ENCODE measurements at places on chromosomes 2 and 18.

DNA sequence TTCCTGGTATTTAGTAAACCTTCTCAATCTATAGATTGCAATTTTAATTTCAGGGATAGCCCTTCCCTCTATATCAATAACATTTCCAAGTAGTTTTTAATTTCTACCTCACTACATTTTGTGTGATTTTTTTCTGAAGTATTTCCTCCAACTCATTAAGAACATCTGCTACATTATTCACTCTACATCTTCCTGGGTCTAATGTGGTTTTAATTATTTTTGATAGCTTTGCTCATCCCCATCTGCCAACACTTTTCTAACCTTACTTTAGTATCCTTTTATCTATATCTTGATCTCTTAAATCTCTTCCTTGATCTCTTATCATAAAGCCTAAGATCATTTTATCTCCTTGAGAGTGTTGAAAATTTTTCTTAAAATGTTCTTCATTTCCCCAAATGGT is 278.3 kb upstream of the CYP26B1 start:
- DNase-seq, result no peak

- DNase-seq, result no peak
Measured at GRCh38 chr2:108553209-108553919, 19.1 kb downstream of the LIMS1 start.

DNA sequence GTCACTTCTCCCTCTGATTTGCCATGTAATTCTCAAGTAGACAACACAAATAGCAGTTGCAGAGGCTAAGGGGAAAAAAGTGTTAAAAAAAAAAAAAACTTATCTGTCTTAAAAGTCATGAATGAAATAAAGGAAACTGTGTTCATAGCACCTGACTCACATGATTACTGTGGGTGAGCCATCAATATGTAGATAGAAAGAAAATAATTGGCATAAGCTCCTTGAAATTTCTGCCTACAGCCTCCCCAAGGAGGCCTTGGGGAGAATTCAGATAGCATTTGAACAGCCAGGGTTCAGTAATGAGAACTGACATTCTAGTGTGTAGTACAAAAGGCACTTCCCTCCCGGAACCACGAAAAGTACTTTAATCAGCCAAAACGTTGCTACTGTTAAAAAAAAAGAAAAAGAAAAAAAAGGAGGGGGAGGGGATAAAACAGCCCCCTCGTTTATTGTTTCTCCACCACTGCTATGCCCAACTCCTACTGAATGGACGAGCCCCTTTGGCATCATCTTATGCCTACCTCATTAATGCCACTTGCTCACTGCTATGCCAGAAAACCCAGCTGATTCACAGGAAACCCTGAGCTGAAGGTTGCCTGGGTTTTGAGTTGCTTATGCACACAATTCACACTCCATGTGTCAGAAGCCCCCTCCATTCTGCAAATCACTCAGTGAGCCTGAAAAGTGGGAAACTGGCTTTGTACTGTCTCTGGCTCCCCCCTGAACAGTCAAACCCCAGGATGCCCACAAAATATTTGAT is 65.5 kb upstream of the KLF7 start:
- DNase-seq, result no peak

- DNase-seq, result no peak
Measured at GRCh38 chr2:62347563-62348270, 151.8 kb downstream of the B3GNT2 start.

GRCh38 chr2:191710411-191710900 is 32.5 kb downstream of the NABP1 start:
- DNase-seq, result no peak

DNA sequence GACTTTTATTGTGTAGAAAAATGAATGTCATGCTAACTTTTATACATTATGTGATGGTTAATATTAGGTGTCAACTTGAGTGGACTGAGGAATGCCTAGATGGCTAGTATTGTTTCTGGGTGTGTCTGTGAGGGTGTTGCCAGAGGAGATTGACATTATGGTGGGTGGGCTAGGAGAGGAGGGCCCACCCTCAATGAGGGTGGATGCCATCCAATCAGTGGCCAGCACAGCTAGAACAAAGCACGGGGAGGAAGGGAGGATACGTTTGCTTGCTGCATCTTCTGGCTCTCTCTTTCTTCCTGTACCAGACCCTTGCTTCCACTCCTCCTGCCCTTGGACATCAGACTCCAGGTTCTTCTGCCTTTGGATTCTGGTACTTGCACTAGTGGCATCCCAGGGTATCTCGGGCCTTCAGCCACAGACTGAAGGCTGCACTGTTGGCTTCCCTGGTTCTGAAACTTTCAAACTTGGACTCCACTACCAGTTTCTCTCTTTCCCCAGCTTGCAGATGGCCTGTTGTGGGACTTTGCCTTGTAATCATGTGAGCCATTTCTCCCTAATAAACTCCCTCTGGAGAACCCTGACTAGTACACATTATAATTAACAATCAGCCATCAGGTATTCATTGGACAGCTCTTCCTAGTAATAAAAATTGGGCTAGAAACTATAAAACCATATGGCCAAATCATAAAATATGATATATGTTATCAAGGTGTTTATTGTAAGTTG is 31.7 kb upstream of the ZCCHC2 start:
- DNase-seq, result no peak

- DNase-seq, result no peak
Measured at GRCh38 chr18:44238454-44238853, 442.2 kb upstream of the SETBP1 start.

DNA sequence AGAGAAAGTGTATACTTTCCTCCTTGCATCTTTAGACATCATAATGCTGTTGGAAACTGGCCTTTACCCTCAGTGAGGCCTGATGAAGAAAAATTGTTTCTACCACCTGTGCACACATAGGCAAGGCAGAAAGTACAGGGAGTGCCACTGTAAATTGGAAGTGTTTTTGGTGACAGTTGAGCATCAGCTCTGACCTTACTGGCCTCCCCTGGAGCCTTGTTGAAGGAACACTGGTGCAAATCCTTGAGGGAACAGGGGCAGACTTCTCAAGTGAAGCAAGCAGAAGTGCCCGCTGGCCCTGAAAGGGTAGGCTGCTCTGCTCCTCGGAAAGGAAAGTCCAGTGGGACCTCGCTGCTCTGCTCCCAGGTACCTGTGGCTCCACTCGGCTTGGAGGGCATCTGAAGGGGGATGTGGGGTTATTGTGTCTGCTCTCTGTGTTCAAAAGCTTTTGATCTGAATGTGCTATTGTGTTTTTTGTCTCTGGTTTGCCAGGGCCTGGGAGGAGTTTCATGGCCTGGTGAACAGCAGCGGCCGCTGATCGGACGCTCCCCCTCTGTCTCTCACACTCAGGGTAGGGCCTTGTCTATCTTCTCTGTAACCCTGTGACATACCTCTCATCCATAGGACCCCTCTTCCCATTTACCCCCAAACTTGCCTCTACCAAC is 23.4 kb downstream of the EIF4E2 start:
- DNase-seq, result no peak

- no peak for DNase-seq
Measured at GRCh38 chr18:22643731-22644130, 226.0 kb upstream of the CTAGE1 start.

DNA sequence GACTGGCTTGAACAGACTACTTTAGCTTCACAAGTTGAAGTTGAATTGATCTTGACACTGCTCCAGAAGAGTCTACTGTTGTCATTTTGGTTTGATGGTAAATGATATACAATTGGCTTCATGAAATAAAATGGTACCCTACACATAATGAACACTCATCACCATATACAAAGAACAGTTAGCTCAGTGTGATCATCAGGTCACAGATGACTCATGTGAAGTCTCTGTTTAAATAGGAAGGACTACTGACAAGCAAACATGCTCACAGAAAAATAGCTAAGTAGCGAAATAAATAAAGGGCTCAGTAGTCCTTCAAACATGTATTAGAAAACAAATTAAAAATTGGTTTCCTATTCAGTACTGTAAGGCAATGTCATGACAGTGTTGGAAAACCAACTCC is 96.2 kb downstream of the MEIS1 start:
- DNase-seq, result no peak

GRCh38 chr2:127644066-127645025 is 1.6 kb upstream of the GPR17 start:
- DNase-seq, result no peak

DNA sequence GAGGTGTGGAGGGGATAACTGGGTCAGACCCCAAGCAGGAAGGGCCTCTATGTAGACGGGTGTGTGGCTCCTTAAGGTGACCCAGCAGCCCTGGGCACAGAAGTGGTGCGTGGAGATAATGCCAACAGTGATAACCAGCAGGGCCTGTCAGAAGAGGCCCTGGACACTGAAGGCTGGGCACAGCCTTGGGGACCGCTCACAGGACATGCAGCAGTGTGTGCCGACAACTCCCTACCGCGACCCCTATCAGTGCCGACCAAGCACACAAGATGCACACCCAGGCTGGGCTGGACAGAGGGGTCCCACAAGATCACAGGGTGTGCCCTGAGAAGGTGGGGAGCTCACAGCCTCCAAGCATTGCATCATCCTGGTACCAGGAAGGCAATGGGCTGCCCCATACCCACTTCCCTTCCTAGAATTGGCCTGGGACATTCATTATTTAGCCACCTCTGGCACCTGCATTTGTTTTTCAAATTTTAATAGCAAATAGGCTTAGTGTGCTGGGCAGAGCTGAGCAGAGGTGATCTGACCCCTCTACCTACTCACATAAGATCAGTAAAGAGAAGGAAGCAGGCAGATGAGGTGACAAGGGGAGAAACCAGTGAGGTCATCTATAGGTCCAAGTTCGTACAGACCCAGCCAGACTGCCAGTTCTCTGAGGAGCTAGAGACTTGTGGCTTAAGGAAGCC is 55.2 kb downstream of the BCL11A start:
- DNase-seq, result peak; percentile 71

GRCh38 chr2:30757749-30758148 is 49.5 kb downstream of the CAPN13 start:
- no peak for DNase-seq

DNA sequence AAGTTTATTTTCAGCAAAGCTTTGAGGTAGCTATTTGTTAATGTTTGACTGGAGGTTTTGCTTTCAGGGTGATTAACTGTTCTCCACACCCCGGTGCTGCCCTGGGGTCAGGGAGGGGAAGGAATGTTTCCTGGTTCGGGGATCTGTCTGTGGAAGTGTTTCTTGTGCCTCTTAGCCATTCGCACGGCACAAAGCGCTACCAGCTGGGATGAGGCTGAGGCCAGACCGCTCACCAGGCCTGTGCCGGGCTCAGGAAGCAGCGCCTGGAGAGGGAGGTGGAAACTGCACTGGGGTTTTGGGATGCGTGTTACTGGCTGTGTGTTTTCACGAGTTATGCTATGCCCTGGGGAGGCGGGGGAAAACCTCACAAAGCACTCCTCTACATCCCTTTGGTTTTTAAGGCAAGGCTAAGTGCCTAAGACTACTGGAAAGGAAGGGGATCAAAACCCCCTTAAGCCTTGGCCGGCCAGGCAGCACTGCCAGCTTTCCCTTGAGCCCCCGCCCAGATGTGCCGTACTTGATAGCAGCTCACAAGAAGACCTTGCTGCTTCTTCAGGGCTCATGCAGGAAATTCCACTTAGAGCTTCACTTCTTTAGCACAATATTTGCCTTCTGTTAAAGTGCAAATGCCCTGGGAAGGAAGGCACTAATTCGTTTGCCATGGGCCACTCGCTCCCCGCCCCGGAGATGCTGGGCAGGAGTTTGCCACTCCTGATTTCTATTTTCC is 65.7 kb upstream of the CNGA3 start:
- no peak for DNase-seq

- no peak for DNase-seq
Measured at GRCh38 chr18:50199346-50199855, 4.5 kb upstream of the MYO5B start.

DNA sequence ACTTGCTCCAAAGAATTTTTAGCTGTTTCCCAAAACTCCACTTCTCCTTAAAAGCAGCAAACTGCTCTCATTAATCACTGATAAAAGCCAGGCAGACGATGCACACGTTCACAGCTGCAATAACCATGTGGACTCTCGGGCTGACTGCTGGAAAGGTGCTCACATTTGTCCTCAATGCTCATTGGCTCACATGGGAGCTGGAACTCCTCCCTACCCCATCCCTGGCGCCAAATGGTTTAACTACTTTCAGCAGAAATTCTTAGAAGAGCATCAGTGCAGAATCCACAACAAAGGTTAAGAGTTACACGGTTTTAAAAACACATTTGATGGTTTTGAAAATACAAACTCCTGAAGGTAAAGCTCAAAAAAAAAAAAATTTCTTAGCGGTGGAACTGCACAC is 117.1 kb downstream of the NOL10 start:
- no peak for DNase-seq

DNA sequence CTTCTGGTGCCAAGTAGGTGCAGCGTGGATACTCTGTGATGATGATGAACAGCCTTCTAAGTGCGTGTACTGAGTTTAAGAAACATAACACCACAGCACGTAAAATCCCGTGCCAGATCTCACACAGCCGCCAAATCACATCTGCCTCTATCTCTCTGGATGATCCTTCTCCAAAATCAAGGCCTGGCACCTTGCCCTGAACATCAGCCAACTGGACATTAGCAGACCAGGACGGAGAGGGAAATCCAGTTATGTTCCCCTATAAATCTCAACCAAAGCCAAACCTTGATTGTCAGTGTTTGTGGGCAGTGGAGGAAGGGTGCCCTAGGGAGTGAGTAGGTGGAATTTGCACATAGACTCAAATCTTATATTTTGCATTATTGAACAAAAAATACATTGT is 164.3 kb downstream of the MIB1 start:
- DNase-seq, result no peak

DNA sequence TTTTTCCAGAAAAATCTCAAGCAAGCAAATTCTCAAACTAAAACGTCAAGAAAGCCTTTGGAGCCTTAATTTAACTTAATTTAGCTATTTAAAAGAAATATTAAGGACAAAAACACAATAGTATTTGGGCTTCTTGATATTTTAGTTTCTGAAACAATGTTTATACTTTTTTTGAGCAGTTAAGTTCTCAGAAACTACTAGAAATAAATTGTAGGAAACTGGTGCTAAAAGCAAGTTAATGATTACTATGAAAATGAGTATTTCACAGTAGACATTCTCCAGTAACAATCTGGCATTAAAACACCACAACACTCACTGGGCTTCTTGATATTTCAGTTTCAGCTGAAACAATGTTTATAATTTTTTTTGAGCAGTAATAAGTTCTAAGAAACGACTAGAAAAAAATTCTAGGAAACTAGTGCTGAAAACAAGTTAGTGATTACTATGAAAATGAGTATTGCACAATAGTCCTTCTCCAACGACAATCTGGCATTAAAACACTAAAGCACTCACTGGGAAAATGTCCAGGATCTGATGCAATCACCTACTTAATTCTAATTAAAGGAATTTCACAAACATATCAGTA is 45.1 kb downstream of the TRAK2 start:
- peak; percentile 69 for DNase-seq

Measured in erythroblast (primary cell).